ENCODE measurements at places on chromosomes 6 and 20.

DNA sequence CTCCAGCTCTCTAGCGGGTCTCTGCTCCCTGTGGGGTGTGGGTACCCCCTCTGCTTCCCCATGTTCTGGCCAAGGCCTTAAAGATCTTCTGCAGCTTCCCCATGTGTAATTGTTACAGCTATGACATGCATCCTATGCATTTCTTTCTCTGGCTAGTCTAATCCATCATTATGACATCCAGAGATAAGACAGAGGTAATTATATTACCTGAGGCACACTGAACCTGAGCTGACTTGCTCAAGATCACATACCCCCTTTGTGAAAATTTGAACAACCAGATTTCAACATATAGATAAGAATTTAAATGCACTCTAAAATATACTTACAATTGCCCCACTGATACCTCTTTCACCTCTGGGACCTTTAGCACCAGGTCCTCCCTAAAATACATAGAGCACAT lies 102.4 kb downstream of the COL12A1 start:
- DNase-seq: no peak

DNA sequence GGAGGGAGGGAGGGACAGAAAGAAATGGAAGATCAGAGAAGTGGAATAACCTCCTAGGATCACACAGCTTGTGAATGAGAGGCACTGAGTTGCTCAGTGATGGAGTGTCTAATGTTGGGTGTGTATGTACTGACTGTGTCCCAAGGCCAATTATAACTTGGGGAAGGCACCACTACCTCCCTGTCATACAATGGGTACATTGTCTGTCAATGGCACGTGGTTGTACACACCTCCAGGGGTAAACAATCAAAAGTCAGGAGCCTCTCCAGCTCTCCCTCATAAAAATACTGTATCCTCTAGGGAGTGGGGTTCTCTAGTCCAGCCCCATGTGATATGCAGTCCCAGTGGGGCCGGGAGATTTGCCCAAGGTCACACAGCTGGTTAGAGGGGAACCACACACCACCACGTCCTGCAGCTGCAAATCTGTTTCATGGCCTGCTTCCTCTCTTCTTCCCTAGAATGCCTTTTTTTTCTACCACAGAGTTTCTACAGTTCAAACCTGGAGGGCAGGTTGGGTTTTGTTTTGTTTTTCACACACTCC lies 112.5 kb downstream of the SNX5 start:
- no peak for DNase-seq

- no peak for DNase-seq
Observed at GRCh38 chr6:89944826-89945407, 50.6 kb downstream of the GJA10 start.

- DNase-seq: no peak
Observed at GRCh38 chr6:18562726-18563125, 175.6 kb downstream of the RNF144B start.

GRCh38 chr6:170437719-170438401 lies 115.2 kb downstream of the PSMB1 start:
- DNase-seq: no peak

DNA sequence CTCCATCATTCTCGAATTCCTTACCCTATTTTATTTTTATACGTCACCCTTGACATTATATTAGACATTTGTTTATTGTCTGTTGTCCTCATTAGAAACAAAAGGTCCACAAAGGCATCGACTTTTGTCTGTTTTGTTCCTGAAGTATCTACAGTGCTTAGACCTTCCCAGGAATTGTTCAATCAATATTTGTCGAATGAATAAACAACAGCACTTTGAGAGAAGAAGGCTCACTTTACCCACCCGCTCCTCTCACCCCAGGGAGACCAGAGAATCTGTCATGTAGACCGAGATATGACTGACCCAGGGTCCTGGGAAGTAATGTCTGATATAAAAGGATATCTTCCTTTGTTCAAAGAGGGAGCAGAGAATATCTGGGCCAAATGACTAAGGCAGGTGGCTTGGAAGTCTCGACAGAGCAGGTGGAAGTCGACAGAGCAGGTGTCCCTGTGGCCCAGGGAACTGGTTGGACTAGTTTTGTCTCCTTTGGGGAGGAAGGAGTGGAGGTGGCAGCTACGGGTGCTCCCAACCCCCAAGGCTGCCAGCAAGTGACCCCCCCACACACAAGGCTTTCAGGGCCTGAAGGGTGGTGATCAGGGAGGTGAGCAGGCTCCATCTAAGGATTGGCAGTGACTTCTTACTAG lies 14.8 kb upstream of the CHMP4B start:
- DNase-seq: no peak

GRCh38 chr20:19583532-19584175 lies 174.4 kb upstream of the RIN2 start:
- peak; percentile 68 for DNase-seq

DNA sequence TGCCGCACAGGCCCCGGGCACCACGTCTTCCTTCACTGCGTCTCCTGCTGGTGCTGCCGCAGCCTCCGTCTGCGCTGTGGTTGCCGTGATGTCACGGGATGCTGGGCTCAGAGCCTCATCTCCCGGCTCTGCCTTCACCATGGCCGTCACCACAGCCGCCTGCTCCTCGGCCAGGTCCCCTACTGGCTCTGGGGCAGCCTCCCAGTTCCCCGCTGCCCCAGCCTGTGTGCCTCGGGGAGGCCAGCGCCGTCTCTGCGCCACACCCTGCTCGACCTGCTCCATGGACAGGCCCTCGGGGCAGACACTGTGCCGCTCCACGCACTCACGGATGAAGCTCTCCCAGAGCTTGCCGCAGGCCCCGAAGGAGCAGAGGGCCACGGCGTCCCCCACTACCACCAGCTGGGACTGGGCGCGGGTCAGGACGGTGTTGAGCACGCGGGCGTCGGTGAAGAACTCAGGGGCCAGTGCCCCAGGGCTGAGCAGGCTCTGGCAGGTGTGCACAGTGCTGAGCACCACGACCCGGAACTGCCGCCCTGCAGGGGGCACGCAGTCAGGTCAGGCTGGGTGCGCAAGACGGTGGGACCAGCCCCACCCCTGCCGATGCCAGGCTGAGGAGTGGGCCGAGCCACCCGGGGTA lies 8.2 kb downstream of the HELZ2 start:
- no peak for DNase-seq

- no peak for DNase-seq
Observed at GRCh38 chr6:155693573-155694418, 238.2 kb upstream of the NOX3 start.

- no peak for DNase-seq
Observed at GRCh38 chr20:14406495-14406894, 69.1 kb upstream of the FLRT3 start.

GRCh38 chr20:2206957-2207769 lies 88.6 kb upstream of the TGM3 start:
- DNase-seq: peak; percentile 66

DNA sequence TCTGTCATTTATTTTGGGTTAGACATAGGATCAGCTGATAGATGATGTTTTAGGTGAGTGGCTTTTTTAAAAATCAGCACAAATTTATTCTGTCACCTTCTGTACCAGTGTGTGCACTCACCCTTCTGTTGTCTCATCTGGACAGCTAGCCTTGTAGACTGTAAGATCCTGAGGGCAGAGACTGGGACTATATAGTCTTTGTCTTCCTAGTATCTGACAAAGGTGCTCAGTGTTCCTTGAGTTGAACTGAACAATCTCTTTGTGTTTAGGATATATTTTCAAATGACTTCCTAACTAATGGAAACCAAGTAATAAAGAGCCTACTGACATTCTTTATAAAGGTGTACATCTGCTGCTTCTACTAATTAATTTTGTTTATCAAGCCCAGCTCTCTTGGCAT lies 3.0 kb downstream of the DCBLD1 start:
- DNase-seq: no peak

GRCh38 chr6:113318575-113318917 lies 538.6 kb upstream of the MARCKS start:
- no peak for DNase-seq

GRCh38 chr6:3748208-3749066 lies 3.1 kb downstream of the PXDC1 start:
- DNase-seq: peak; percentile 55

- no peak for DNase-seq
Observed at GRCh38 chr6:52261229-52261628, 16.9 kb upstream of the IL17F start.

- DNase-seq: no peak
Observed at GRCh38 chr6:37511910-37512399, 12.3 kb upstream of the CCDC167 start.

DNA sequence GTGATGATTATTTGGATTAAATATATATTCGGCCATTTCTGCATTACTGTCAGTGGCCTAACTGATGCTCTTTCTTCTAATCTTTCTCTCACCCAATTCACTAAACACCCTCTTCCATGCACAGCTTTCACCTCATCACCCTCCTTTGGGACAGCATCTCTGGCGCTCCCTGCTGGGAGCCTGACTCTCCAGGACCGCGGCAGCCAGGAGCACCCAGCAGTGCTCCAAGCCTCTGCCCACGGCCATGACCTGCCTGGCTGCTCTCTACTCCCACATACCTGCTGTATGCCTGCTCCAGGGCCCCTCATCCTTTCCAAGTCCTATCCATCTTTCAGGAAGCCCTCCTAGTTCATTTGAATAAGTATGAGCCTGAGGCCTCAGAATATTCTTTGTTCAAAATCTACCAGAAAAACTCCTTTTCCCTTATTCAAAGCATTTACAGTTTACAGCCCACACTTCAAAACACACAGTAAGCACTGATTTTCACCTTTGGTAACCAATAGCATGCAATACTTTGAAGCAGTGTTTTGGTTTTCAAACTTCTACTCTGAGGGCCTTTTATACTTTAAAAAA lies 15.2 kb downstream of the CTCFL start:
- DNase-seq: no peak

DNA sequence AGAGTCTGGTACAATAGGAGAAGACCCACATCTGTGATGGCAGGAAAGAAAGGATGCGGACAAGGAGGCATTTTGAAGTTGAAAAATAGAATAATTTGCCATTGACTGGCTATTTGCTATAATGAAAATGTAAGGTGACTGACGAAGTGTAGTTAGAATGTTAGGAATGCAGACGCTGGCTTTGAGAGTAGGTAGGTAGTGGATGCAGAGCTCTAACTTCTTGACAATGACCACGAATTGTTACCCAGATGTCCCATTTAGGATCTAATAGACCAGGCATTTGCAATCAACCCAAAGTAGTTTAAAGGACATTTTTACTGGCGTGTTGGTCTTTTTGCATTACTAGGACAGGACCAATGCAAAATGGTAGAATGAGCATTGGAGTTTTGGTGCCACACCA lies 14.2 kb downstream of the MLIP start:
- no peak for DNase-seq

DNA sequence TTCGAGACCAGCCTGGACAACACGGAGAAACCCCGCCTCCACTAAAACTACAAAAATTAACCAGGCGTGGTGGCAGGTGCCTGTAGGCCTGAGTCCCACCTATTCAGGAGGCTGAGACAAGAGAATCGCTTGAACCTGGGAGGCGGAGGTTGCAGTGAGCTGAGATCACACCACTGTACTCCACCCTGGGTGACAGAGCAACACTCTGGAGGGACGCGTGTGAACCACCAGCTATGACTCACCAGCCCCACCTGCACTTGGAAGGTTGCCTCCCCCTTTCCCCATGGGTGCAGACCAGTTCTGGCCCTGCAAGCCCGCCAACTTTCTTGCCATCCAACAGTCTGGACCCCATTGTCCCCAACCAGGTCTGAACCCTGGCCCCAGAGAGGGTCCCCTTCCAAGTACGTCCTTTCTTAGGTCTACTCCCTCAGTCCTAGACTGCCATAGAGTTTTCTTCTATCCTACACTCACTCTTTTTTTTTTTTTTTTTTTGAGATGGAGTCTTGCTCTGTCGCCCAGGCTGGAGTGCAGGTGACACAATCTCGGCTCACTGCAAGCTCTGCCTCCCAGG lies 29.2 kb downstream of the ATP9A start:
- no peak for DNase-seq

- DNase-seq: no peak
Observed at GRCh38 chr20:22338140-22338708, 246.1 kb downstream of the FOXA2 start.

DNA sequence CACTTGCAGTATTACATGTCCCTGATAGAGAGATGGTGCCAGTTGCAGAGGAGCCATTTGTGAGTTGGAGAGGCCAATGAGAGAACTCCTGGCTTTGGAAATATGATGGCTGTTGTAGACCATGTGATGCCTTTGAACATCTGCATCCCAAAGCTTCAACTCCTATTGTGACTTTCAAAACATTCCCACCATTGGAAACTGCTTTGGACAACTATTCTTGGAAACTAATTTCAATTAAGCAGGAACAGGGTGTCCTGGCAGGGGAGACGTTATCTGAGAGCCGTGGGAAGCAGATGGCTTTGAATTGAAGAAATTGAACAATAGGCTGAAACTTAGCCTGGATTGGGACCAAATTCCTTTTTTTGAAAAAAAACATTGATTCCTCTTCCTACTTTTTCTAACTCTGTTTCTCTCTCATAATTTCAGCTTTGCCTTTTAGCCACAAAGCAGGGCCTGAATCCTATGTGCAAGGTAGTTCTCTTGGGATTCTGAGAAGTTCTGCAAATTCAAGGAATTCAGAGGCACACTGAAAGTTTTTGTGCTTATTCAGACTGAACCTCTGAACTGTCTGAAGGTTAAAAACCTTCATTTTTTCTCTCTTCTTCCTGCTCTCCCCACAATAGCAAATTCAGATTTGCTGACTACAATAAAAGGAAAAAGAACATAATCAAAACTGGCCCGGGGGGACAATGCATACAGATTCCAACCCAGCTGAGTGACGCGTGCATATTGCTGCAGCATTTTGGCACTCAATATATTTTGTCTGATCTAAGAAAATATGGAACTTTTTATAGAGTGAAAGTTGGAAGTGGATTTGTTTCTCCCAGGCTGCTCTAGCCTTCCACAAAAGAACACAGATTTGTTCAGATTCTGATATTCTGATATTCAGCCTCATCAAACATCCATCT lies 720.4 kb upstream of the CHD6 start:
- DNase-seq: no peak

DNA sequence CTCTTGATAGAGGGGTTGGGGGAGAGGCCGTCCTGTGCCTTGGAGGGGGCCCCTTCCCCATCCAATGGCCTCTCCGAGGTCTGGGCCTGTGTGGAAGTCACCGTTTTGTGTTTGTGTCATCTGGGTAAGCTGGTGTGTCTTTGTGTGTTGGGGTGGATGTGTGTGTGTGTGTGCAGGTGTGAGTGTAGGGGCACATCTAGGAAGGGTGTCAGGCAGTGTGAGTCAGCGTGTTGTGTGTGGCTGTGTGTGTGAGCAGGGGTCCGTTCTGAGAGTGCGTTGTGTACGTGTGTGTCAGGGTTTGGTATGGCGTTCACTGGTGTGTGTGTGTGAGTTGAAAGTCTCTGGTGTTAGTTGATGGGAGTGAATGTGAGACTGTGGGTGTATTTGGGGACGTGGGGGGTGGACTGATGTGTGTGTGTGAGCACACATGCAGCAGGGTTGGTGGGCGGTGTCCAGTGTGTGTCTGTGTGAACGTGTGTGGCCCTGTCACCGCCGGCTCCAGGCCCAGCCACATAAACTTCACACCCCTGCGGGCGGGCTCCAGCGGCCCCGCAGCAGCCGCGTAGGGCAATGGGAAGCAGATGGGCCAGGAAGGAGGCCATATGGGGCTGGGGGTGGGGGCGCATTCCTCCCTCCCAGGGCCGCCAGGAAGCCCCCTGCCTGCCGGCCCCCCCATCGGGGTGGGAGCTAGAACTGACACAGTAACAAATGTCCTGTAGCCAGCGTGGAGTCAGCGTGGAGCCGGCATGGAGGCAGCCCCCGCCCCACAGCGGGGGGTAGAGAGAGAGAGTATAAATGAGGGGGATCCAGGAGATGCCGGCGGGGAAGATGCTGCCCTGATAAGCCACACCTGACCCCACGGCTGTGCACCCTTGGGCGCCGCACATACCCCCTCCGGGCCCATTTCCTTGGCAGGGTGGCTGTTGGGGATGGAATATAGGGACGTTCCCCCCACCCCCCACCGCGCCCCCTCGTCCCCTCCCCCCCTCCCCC lies 32.1 kb downstream of the SNAI1 start:
- no peak for DNase-seq

Data from head of caudate nucleus (tissue), 42 donors.